ENCODE measurements at places on chromosomes 7 and 10.

GRCh38 chr10:114479307-114479706 lies 75.0 kb upstream of the AFAP1L2 start:
- no peak for DNase-seq

DNA sequence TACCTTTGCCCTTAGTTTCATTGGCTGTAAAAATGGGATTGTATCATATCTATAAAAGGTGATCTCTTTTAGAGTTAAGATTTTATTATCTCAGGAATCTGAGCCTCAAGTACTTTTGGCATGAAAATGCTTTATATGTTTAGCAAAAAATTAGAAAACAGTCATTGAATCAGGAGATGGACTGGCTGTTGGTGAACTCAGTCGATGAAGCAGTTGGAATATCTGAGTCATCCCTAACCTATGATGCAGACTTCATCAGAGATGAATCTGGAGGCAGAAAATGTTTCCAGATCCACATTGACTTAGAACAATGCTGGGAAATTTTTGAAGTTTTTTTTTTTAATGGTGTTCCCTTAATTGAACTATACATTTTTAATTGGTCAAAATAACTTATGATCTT lies 228.5 kb downstream of the SLC25A13 start:
- DNase-seq: no peak

DNA sequence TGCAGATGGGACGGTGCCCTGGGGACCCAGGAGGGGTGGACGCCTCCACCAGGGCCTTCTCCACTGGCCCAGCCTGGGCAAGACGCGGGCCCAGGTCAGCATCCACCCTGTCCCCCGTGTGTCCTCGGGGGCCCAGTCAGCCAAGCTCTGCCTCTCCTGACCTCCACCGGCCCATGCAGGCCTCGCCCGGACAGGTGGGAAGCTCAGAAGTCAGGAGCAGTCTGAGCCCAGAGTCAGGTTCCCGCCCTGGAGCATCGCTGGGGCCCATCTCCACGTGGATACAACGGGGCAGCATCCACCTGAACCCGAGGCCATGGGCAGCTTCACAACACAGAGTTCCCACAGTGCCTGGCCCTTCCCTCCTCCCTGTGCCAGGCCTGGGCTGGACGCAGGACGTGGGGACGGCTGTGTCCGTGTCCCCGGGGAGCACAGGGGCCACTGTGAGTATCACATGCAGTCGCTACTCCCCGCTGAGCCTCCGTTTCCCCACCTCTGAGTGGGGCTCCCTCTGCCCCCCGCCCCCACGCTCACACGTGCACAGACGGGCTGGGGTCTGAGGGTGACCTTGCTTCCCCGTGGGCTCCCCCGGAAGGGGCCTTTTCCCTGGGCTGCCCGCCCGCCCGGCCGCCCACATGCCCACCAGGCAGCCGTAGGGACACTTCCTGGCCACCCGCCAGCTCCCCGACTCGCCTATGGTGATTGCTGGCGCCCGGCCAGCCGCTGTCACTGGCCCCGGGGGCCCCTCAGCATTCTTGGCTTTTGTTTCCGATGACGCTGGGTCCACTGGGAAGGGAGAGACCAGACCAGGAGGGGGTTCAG lies 64.3 kb downstream of the PDGFA start:
- no peak for DNase-seq

DNA sequence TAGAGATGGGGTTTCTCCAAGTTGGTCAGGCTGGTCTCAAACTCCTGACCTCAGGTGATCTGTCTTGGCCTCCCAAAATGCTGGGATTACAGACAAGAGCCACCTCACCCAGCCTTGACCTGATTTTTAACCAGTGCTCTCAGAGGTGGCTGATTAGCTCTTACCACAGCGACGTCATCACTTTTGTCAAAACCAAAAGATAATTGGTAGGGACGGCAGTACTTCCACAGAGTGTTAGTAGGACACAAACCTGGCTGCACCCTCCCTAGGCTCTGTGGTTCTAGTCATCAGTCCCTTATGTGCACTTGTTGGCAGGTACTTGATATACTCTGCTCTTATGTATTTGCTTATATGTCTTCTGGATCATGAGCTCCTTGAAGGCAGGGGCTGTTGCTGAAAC lies 74.0 kb downstream of the GPR141 start:
- DNase-seq: no peak

GRCh38 chr7:117269417-117269816 lies 53.4 kb downstream of the WNT2 start:
- DNase-seq: no peak

GRCh38 chr7:116562529-116563121 lies 37.8 kb downstream of the CAV1 start:
- DNase-seq: no peak

DNA sequence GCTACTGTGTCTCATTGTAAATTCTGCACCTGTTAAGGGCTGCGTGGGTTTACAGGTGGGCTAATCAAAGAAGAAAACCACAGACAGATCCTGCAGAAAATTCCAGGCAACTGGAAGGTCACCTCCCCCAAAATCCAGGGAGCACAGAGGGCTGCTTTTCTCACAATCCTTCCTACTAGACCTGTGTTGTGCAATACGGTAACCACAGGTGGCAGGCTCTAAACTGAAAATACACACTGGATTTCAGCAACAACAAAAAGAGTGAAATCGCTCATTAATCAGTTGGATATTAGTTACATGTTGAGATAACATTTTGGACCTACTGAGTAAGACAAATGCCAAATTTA lies 83.2 kb downstream of the SLC16A9 start:
- DNase-seq: no peak

GRCh38 chr7:106869954-106870353 lies 4.9 kb downstream of the PIK3CG start:
- DNase-seq: no peak

DNA sequence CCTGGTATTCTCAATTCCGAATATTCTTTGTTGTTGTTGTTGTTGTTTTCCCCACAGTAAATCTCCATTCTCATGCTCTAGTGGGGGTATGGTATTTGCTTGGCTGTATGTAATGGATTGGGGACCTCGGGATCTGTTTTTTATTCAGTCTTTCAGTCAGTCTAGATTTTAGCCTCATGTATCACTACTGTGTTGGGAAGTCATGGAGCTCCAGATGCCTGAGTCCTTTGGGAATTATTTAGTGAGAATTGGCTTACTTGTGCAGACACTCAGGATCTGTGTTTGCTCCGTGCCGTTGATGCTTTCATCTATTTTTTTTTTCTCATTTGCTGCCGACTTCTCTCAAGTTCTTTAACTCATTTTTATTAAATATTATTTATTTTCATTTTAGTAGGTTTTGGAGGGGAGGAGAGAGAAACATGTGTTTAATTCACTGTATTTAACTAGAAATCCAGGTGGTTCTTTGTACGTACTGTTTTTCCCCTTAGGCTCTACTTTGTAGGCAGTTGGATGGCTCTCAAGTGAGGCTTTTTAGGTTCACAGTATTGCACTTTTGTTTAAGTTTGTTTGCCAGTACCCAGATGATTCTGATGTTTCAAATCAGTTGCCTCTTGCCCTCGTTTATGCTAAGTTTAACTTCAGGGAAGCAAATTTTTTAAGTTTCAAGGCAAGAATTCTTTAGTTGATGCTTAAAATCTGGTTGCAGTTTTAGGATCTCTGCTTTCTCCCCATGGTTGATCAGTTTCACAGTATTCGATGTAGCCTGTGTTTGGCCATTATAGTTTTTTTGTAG lies 36.9 kb downstream of the ZNRF2 start:
- no peak for DNase-seq

GRCh38 chr10:98997596-98997995 lies 238.1 kb downstream of the HPSE2 start:
- DNase-seq: no peak

GRCh38 chr10:13139150-13139549 lies 22.2 kb upstream of the MCM10 start:
- no peak for DNase-seq

GRCh38 chr10:5619362-5620211 lies 46.8 kb downstream of the ASB13 start:
- no peak for DNase-seq

DNA sequence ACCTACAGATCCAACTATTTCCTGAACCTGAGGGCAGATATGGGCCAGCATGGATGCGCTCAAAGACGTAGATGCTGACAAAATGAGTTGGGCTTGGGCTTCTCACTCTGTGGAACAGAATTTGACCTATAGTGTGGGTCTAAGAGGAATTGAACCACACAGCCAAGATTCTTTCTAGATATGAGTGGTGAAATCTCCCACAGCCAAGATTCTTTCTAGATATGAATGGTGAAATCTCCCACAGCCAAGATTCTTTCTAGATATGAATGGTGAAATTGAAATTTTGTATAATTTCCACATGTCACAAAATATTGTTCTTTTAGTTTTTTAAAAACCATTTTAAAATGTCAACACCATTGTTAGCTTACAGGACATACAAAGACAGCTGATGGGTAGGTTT lies 215.4 kb upstream of the LRGUK start:
- no peak for DNase-seq

- no peak for DNase-seq
These were observed 106.0 kb downstream of the BMS1 start for GRCh38 chr10:42888504-42889095.

- no peak for DNase-seq
These were observed 776.7 kb downstream of the NXPH1 start for GRCh38 chr7:9210114-9210513.

GRCh38 chr7:123966936-123967335 lies 41.9 kb downstream of the SPAM1 start:
- DNase-seq: no peak

DNA sequence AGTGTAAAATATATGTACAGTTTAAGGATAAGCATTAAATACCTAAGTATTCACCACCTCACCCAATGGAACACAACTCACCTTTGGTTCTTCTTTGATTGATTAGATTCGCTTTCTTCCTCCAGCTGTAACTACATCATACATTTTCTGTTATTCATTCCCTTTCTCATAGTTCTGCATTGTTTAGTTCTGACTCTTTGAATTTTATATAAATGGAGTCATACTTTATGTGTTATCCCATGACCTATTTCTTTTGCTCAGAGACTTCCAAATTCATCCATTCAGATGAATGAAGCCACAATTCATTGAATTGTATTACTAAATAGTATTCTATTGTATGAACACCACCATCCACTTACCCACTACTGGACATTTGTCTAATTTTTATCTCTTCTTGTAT lies 12.3 kb downstream of the THNSL1 start:
- no peak for DNase-seq

DNA sequence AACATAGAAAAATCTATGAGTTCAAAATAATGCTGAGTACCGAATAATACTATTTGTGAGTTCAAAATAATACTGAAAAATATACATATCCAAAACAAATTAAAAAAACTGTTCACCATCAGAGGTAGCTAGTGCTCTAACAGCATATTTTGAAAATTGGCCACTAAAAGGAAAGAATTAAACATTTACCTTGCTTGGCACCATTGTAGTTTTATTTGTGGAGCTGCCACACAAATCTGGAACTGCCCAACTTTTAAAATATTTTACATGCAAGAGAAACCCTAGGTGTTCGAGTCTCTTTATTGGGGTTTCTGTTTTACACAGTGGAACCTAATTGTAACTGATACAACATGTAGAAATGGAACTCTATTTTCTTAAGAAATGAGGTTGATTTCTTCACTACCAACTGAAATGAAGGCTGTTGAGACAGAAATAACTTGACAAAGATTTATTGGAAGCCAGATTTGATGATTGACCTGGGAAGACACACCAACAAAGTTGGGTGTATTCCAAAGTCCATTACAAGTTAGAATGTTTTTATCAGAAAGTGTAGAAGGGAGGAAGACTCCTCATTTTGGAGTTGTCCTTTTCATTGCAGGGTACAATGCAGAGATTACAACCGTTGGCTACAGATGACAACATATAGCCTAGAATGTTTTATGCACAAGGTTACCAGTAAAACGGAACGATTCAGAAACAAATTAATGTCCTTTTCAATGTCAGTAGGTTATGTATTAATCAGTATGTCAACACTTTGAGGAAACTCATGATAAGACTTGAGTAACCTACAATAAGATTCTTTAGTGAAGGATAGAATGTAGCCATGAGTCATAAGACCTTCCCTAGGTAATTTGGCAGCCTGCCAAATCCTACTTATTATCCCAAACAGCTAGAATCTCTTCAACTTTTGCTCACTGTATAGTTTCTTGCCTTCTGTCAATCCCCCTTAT lies 73.8 kb upstream of the PAPSS2 start:
- DNase-seq: no peak

DNA sequence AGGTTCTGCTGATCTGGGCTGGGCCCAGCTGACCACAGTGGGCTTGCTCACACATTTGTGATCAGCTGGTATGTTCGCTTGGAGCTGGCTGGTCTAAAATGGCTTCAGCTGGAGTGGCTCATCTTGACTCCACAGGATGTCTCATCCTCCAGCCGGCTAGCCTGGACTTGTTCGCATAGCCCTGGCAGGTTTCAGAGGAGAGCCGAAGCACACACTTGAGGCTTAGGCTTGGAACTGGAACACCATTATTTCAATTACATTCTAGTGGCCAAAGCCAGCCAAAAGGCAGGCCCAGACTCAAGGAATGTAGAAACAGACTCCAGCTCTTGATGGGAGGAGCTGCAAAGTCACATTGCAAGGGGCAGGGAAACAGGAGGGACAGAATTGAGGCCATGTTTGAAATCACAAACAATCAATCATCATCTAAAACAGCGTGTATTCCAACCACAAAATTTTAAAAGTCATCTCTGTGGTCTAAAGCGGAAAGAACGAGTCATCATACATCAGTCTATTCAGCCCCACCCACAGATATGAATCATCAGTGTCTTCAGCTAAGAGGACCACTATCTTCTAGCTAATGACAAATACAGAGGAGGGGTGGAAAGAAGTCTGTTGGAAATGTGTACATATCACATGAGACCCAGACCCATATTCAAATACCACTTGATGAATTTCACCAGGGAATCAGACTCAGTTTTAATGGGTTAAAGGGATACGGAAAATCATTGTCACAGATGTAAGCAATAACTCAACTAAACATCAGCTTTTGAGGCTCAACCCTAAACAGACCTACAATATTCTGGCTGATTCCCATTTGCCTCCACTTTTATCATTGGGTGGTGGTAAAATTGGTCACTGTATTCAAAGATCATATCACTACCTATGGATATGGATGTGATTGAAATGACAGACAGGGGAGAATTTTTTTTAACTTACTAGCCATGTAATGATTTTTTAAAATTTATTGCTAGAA lies 139.0 kb upstream of the MKLN1 start:
- peak; percentile 39 for DNase-seq

DNA sequence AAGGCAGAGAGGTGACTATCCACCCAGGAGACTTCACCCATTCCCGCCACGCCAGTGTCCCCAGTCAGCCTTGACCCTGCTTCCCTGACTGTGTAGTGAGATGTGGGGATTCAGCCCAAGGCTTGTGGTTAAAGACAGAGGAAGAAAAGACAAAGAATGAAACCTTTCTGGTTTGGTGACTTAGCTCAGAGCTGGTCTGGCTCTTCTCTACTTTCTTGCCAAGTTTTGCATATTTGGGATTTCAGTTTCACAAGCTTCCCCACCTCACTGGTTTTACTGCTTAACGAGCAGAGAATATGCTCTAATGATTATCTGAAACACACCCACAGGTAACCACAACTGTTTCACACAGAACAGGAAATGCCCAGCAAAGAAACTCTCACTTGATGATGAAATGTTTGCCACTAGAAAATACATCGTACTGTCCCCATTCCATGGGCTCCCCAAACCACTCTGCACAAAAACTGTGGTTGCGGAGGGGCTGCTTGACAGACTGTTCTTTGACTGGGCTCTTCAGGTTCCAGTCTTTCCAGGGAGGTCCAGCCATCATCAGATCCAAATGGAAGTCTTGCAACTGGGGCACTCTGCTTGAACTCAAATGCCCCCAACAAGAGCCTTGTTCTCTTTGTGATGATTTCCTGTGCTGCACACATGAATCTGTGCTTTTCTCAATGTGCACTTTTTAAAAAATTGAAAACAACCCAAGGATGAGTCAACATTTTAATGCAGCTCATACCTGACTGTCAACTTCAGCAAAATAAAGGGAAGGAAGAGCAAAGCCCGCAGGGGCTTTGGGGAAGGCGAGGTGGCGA lies 95.5 kb downstream of the CTBP2 start:
- no peak for DNase-seq
